Choroid plexus epithelial cell (primary cell): ENCODE measurements at places on chromosomes 5 and 9.

GRCh38 chr5:172775326-172776234 is 4.6 kb upstream of the DUSP1 start:
- peak; percentile 97 for DNase-seq

DNA sequence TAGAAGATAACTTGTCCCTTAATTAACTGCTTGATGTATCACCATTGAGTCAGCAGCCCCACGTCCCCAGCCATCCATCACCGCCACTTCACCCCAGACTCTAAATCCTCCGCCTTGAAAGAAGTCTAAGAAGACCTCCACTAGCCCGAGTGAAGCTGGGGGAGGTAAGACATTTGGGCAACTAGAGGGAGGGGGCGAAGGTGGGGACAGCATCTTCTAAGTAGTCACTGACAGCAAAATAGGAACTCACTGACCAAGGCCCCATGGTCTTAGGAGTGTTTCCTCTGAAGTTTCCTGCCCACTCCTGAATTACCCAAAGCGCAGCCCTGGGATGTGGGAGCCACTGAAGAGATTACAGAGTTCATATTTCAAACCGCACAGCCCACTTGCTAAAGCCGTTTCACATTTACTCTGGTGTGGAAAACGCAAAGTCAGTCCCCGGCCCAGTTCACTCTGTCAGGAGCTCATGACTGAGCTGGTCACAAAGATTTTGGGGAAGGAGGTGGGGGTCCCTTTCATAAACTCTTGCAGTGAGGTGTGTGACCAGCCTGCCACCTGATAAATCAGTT is 107.4 kb downstream of the LHFPL2 start:
- no peak for DNase-seq

GRCh38 chr9:16143947-16144890 is 591.4 kb downstream of the CCDC171 start:
- no peak for DNase-seq

- DNase-seq: no peak
Observed at GRCh38 chr5:102701748-102702147, 53.4 kb upstream of the PAM start.

DNA sequence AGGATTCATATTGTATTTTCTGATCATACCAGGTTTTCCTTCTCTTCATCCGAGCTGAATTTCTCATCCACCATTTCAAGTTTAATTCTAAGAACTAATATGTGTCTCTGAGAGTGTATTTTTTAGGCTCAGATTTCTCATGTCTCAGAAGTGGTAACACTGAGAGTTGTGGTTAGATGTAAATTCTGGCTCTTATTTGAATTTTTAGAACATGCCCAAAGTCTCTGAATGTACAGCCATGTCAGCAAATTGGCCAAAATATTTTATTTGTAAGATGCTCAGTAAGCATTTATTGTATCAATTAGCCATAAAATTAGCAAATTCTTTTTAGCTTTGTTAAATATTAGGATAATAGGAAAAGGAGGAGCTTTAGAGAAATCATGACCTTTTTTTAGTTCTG is 16.6 kb downstream of the SV2C start:
- DNase-seq: no peak

GRCh38 chr9:138022121-138022741 is 144.6 kb downstream of the CACNA1B start:
- DNase-seq: peak; percentile 16

- DNase-seq: no peak
Observed at GRCh38 chr9:21443849-21444625, 3.8 kb downstream of the IFNA1 start.

DNA sequence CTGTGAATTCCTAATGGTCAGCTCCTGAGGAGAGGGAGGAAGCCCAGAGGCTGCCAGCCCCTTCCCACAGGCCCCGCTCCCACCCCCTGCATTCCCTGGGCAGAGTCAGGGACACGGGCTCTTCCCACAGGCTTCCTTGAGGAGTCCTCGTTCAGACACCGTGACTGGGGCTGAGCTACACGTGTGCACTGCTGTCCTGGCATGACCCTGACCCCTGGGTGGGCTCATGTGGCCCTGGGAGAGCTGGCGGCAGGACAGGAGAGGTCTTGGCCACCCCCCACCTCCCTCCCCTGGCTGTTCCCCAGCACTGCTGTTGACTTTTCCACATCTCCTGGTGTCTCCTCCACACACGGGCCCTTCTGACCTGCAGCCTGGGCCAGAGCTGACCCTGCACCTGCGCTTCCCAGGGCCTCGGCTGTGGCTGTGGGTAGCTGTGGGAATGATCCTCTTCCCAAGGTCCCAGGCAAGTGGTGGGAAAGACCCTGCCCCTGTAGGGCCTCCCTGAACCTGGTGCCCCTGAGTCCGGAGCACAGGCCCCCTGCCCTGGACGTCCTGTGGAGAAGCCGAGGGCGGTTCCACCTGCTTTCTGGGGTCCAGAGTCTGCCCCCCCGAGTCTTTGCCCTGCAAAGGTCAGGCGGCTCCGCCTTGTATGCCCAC is 56.5 kb upstream of the NKD2 start:
- no peak for DNase-seq

- no peak for DNase-seq
Observed at GRCh38 chr5:108145351-108145750, 236.5 kb downstream of the FBXL17 start.

DNA sequence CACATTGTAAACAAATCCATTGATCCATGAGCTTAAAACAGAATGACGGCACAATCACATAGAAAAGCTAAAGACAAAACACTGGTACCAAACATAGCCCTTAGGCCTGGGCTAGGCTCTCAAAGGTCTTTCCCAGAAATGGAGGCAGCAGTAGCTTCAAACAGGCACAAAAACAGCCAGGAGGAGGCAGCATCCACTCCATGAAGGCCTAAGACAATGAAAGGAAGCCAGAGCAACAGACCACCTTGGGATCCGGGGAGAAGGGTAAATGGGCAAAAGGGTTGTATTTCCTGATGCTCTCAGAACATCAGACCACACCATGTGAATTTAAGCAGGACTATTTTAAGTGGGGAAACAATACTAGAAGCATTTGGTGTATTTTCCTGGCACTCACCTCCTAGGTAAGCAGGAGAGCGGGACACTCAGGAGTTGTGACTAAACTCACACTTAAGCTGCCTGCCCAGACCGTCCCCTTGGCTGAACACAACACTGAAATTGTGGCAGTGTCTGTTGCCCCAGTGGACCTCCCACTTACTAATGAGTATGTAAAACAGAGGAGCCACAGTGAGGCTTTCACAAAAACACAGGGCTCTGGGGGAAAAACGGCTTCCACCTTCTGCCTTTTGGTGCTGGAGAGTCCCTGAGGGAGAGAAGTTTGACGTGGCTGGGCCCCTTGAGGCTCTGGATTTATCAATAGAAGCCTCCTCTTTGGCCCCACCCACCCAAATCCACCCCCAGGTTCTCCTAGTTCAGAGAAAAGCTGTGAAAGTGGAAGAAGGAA is 11.9 kb downstream of the GNPDA1 start:
- DNase-seq: peak; percentile 41

- peak; percentile 82 for DNase-seq
Observed at GRCh38 chr5:148179234-148179824, 11.0 kb downstream of the SPINK14 start.

DNA sequence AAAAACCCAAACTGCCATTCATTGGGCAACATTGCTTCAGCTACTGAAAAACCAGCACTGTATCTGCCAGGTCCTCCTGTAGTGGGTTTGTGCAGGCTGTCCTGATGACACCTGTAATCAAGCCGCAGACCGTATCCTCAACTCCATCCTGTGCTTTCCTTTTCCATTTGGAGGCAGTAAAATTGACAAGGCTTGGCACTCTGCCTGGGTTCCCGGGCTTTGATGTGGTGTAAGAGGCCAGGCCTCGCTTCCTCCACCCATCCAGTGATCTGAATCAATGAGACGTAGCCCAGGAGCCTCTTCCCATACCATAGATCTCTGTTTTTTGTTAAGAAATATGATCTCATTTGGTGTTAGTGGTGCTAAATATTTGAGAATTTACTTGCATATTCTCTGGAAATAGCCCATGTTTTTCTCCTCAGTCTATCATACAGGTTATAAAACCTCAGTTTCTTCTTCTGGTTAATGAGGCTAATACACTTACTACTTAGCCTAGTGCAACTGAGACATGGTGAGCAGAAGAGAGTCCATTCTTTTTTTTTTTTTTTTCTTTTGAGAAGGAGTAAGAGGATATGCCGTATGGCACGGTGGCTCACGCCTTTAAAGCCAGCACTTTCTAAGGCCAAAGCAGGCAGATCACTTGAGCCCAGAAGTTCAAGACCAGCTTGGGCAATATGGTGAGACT is 34.8 kb downstream of the LSM11 start:
- DNase-seq: peak; percentile 67

DNA sequence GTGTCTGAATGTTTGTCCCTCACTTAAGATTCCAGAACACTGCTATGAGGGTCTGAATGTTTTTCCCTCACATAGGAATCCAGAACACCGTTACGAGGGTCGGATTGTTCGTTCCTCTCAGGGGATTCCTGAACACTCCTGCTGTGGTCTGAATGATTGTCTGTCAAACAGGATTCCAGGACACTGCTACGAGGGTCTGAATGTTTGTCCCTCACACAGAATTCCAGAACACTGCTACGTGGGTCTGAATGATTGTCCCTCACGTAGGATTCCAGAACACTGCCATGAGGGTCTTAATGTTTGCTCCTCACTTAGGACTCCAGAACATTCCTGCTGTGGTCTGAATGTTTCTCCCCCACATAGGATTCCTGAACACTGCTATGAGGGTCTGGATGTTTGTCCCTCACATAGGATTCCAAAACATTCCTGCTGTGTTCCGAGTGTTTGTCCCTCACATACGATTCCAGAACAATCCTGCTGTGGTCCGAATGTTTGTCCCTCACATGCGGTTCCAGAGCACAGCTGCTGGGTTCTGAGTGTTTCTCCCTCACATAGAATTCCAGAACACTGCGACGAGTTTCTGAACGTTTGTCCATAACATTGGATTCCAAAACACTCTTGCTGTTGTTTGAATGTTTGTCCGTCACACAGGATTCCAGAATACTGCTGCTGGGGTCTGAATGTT is 199.5 kb downstream of the FOXD4L6 start:
- DNase-seq: no peak

- DNase-seq: no peak
Observed at GRCh38 chr5:10451137-10451824, 9.6 kb downstream of the ROPN1L start.

DNA sequence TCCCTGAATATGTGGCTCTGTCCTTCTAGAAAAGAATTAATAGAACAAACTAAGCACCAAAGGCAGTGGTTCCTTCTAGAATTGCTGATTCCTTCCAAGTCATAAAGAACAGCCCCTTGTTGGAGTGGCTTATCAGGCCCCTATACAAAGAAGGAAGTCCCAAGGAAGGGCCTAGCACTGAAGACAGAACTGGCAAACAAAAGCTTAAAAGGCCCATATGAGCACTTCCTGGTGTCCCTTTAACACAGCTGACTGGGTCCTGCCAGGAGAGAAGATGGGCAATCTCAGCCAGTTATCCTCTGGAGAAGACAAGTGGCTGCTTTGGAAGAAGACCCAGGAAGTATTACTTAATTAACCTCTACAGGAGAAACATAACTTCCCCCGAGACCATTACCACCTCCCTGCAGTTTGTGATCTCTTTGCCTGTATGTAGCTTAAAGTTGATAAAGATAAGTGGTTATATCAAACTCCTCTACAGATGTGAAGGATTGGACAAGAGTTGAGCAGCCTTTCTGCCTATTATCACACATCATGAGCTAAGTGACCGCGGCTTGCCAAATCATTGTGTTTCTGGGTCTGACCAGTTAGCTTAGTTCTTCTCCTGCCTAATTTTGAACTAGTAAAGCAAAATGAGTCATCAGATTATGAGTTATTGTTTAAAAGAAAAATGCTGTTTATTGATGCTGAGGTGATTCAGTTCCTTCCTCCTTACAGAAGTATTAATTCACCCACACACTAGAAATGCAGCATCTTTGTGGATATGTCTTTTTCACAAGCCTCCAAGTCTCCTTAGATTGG is 13.3 kb upstream of the STING1 start:
- DNase-seq: peak; percentile 37

DNA sequence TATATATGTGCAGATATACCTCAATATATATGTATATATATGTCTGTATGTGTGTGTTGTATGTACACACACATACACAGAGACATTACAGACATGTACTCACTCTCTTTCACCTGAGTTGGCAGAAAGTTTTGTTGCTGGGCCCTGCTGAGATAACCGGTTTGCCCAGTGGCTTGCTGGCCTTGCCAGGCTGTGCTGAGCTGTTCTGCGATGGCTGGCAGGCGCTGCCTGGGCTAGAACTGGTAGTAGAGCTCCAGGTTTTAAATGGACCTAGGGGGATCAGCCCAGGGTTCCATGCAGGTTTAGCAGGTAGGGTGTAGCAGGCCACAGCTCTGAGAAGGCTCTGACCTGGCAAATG is 394.3 kb downstream of the GADD45G start:
- no peak for DNase-seq

DNA sequence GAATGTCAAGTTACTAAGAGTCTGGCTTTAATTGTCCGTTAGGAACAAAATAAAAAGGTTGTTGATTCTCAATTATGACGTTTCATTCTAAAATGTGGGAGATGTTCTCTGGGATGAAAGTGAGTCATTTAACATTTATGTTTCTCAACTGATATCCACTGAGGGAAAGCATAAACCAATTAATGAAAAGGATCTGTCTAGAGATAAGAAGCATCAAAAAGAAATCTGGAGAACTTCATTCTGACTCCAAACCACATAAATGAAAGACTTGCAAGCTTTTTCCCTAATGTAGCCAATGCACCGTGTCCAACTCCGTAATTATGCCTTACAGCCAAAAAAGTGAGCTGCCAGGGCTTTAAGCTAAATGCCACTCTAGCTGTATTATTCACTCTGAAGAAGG is 654.2 kb downstream of the TLE1 start:
- DNase-seq: peak; percentile 52

DNA sequence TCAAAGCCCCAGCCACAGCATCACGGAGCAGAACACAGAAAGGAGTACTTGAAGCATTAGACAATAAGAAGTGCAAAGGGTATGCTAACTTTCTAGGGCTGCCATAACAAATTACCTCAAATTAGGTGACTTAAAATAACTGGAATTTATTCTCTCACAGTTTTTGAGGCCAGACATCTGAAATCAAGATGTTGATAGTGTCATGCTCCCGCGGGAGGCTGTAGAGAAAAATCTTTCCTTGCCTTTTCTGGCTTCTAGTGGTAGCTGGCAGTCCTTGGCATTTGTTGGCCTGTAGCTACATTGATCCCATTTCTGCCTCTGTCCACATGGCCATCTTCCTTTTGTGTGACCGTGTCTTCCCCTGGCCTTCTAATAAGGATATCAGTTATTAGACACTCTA is 51.9 kb upstream of the SPDL1 start:
- no peak for DNase-seq
